Stimulated activated CD4-positive, alpha-beta T cell treated with anti-CD3 and anti-CD28 coated beads, Interleukin-1b, Interleukin-23, amount 100 ng/mL, for 4 hours (primary cell): ENCODE measurements at places on chromosomes 7 and 10.

DNA sequence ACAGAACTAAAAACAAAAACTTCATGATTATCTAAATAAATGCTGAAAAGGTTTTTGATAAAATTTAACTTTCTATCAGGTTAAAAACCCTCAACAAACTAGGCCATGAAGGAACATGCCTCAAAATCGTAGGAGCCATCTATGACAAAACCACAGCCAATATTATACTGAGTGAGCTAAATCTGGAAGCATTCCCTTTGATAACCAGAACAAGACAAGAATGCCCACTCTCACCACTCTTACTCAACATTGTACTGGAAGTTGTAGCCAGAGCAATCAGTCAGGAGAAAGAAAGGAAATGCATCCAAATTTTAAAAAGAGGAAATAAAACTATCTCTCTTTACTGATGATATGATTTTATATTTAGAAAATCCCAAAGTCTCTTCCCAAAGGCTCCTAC, 228.7 kb downstream of the CHRM2 start:
- no peak for DNase-seq

GRCh38 chr10:110437761-110438341, 59.9 kb upstream of the DUSP5 start:
- no peak for DNase-seq

- DNase-seq = no peak
These were observed 41.0 kb downstream of the WAPL start for GRCh38 chr10:86480571-86480970.

- no peak for DNase-seq
These were observed 17.6 kb downstream of the PLAC9 start for GRCh38 chr10:80150172-80150571.

GRCh38 chr7:114930107-114930661, 8.3 kb downstream of the MDFIC start:
- no peak for DNase-seq

- DNase-seq = no peak
These were observed 147.8 kb upstream of the UNC5B start for GRCh38 chr10:71064413-71065118.

GRCh38 chr10:8310930-8311329, 256.4 kb downstream of the GATA3 start:
- DNase-seq = no peak

- no peak for DNase-seq
These were observed 28.3 kb upstream of the AFAP1L2 start for GRCh38 chr10:114432566-114433093.

- peak; percentile 89 for DNase-seq
These were observed at the start of gene ZEB1 for GRCh38 chr10:31318854-31319601. Gene ZEB1, plus strand, starts transcription at chr10:31319216. Its CDS starts 19 bp downstream, at chr10:31319235.

GRCh38 chr10:34826221-34826620, 11.1 kb upstream of the PARD3 start:
- no peak for DNase-seq

- DNase-seq = no peak
These were observed 35.6 kb upstream of the LOXL4 start for GRCh38 chr10:98303569-98303968.

DNA sequence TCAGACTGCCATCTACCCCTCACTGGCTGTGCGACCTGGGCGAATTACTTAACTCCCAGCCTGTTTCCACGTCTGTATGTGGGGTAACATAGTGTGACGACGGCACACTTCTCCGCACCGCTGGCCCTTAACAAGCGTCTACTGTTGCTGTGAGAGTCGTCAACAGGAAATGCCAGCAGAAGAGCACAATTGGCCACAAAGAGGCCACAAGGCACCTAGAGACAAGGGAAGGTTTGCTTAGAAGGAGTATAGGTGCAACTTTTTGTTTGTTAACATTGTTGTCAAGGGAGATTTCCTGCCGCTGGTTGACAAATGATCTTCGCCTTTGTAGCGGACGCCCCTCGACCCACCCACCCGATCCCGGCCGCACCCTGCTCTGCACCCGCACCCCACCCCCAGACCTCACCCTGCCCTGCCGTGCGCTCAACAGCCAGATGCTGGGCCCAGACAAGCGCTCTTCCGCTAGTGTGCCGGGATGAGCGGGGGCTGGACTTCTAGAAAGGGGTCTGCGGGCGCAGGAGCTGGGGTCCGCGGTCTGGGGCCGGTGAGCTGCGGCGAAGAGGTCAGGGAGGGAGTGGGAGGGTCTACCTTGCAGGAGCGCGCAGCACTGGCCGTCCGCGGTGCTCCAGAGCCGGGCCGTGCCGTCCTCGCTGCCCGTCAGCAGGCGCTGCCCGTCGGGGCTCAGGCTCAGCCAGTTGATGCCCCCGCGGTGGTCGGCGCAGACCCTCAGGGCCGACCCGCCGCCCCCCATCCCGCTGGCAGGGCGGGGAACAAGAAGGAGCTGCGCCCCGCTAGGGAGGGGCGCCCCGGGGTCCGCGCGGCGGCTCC, 785 bp downstream of the WDR86 start:
- DNase-seq = no peak

DNA sequence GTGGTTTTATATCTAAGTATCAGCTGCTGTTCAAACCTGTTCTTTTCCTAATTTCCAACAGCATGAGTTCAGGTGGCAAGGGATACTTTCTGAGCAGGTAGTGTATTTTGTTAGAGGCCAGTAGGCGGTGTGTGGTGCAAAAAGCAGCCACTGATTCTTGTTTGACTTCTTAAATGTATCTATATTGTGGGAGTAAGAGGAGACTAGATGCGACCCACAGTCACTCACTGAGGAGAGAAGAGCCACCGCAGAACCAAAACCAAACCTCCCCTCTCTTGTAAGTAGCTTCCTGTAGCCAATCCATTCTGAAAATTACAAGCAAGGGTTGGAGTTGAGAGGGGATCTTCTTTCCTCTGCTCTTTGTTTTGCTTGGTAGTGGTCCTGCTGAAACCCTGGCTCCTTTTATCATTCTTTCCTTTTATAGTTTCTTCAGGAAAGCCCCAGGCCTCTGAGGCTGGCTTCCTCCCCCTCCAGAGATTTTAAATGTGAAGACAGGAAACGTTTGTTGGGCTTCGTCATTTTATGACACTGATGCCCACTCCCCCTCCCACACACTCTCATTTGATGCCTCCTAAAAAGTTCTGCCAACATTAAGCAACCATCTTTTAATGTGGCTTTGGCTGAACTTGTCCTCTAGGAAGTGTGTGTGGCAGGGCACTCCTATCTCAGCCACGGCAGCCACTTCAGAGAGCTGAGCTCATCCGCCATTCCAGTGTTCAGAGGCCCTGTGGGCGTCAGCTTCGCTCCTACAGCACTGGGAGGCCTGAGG, 566.0 kb downstream of the SUGCT start:
- no peak for DNase-seq

GRCh38 chr7:120609136-120609753, 248.7 kb downstream of the TSPAN12 start:
- DNase-seq = no peak

- no peak for DNase-seq
These were observed 20.3 kb upstream of the IGF2BP3 start for GRCh38 chr7:23490357-23491135.

DNA sequence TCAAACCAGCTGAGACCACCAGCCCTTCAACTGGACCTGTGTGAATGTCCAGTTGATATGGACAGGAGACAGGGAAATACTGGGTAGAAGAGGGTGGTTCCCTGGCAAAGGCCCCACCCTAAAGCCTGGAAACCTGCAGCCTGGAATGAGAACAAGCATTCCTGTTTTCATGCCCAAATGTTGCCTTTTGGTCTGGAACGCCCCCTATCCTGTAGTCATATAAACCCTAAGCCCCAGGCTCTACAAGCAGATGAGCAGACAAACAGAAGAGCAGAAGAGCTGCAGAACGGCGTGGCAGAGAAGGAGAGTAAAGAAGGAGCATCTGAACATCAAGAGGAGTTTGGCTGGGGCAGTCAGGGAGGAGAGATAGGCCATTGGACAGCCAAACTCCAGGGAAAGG, 38.4 kb downstream of the SYPL1 start:
- no peak for DNase-seq

DNA sequence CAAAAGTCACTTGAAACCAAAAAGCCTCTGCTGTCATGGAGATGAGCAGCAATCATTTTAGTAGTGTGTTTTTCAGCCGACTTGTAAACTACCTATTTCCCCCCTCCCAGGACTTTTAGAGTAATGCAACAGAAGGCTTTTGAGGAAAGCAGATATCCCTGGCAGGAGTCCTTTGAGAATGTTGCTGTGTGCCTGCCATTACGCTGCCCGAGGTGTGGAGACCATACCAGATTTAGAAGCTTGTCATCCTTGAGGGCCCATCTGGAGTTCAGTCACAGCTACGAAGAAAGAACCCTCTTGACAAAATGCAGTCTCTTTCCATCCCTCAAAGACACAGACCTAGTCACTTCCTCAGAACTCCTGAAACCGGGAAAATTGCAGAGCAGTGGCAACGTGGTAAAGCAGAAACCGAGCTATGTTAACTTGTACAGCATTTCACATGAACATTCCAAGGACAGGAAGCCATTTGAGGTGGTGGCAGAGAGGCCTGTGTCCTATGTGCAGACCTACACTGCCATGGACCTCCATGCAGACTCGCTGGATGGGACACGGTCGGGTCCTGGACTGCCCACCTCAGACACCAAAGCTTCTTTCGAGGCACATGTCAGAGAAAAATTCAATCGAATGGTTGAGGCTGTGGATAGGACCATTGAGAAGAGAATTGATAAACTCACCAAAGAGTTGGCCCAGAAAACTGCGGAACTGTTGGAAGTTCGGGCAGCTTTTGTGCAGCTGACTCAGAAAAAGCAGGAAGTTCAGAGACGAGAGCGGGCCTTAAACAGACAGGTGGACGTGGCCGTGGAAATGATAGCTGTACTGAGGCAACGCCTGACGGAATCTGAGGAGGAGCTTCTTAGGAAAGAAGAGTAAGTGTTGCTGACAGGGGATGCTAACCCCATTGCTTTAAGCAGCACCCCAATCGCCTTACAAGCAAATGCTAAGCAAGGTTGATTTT, 2.2 kb downstream of the ZNF365 start:
- no peak for DNase-seq
